AG04450 (cell line): ENCODE measurements at places on chromosomes 12 and 14.
A peak's percentile ranks its signal among the peaks of the same experiment; 100 is the strongest.

DNA sequence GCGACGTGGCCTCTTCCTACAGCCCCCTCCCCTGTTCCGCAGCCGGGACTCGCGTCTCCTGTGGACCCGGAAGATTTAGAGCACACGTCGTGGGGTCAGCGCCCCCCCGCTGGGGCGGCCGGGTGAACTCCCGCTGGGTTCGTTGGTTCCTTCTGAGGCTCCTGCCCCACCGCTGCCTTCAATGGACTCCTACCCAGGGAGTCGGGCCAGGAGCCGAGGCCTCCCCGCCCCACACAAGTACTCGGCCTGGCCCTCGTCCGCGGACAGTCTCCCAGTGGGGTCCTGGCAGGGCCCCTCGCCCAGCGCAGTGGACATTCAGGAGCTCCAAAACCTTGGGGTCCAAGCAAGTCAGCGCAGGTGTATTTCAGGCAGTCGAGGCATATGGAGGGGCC, 1.2 kb downstream of the MMP17 start:
- no peak for DNase-seq

- no peak for DNase-seq
Observed at GRCh38 chr14:76782885-76783566, 21.8 kb downstream of the VASH1 start.

DNA sequence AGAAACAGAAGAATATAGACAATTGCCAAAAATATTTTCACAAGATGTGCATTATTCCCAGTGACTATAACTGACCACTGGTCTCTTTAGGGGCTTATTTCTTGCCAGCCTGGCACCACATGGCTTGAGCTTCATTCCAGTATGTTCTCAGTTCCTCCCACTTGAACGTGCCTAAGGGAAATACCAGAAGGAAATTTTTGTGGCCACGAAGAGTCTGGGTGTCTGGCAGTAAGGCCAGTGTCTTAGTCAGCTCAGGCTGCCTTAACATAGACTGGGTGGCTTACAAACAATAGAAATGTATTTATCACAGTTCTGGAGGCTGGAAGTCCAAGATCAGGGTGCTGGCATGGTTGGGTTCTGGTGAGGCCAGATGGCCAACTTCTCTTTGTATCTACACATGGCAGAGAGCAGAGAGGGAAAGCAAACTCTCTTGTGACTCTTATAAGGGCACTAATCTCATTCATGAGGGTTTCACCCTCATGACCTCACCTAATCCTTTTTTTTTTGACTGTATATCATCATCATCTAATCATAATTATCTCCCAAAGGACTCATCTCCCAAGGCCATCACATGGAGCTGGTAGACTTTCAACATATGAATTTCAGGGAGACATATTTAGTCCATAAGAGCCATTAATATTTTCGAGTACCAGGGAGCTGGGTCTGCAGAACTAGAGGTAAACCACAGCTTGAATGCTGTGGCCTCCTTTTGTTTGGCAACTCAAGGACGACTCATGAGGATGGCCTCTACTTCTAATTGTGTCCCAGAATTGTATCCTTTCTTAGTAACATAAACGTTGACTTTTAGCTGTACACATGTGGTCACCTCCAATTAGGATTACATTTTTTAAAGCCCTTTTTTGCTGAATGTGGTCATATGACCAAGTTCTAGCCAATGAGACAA, 5.1 kb upstream of the SMOC1 start:
- no peak for DNase-seq

DNA sequence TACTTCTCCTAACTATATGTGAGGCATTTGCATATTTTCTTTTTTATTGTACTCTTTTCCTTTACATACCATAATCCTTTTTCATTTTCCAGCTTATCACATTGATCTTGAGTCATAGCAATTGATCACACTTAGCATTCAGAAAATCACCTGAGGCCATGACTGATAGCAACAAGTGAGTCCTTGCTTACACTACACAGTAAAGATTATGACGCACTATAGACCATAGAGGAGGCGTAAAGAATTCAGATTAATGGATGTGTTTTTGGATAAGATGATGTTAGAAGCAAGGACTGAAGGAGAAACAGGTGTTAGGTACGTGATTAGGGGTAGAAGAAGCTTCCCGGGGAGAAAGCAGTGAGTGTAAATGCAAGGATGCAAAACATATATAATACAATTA, 637.7 kb downstream of the ETNK1 start:
- DNase-seq: no peak

- no peak for DNase-seq
Observed at GRCh38 chr12:28799348-28799747, 349.7 kb upstream of the FAR2 start.

- no peak for DNase-seq
Observed at GRCh38 chr14:53151523-53152183, 1.5 kb downstream of the DDHD1 start.

- no peak for DNase-seq
Observed at GRCh38 chr12:27344760-27345159, 12.1 kb downstream of the BMAL2 start.

DNA sequence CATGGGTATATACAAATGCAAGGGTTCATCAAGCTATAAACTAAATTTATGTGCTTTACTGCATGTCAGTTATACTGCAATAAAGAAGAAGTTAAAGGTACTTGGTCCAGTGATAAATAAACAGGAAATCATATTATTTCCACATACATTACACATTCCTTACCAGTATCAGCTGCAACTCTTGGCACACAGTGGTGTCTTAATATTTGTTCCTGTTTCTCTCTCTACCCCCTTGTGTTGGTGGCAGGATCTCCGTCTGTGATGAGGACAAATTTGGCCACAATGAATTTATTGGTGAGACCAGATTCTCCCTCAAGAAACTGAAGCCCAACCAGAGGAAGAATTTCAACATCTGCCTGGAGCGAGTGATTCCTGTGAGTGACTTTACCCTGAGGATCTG, 19.2 kb upstream of the OAS1 start:
- no peak for DNase-seq

DNA sequence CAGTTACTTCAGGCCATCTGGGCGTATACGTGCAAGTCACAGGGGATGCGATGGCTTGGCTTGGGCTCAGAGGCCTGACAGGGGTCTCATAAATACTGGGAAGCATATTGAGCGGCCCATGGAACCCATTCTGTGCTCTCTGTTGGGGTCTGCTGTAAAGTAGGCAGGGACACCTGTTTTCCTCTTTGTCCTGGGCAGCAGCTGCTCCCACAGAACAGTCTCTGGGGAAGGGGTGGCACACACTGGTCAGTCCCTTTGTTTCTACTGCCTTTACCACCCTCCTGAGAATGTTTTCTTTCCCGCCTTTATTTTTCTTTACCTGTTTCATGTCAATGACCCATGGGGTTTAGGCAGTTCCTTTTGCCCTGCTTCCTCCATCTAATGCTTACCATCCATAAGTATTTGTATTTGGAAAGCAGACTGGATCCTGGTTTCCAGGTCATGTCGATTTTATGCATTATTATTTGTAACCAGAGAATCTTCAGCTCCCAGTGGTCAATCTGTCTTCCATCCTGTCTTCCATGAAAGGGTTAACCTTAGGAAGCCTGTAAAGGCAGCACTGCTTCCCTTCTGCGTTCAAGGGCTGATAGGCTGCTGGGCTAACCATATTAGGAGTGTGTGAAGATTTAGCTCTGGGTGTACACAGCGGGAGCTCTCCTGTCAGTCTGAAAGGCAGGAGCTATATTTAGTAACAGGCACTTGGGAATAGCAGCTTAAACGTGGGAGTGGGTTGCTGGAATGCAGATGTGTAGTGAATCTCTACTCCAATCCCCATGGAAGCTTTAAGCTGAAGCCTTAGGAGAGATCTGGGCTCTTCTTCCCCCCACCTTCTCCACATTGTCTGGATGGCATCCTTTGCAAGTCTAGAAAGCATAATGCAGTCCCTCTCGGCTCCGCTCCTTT, 124.0 kb downstream of the DYRK2 start:
- DNase-seq: peak; percentile 43

- DNase-seq: no peak
Observed at GRCh38 chr12:103676893-103677292, 89.8 kb downstream of the STAB2 start.

DNA sequence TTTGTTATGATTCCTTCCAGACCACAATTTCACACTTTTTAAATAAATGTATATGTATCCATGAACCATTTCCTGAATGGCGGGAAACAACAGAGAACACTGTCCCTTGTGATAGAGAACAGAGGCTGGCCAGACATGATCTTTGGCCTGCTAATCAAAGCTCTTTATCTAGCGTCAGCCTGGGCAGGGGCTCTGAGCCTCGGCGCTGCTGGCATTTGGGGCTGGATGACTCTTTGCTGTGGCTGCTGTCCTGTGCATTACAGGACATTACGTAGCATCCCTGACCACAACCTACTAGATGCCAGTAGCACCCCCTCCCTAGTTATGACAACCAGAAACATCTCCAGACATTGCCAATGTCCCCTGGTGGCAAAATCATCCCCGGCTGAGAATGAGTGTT, 77.7 kb downstream of the DNAH10 start:
- no peak for DNase-seq

DNA sequence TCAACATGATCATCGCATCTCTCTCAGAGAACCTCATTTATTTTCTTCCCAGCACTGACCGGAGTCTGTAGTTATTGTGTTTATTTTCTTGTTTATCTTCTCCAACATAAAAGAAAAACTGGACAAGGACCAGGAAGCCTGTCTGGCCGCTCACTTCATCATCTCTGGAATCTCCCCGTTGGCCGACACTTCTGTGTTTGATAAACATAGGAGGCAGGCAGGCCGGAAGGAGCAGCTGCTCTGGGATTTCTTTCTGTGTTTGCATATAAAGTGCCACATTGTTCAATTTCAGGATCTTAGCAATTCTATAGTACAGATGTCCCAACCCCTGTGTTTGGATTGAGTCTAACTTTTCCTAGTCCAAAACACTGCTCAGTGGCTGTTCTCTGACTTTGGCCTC, 53.3 kb downstream of the ACACB start:
- DNase-seq: no peak

- DNase-seq: no peak
Observed at GRCh38 chr12:55957106-55957859, 8.6 kb downstream of the PMEL start.

GRCh38 chr12:77965790-77966189, 135.1 kb downstream of the NAV3 start:
- no peak for DNase-seq

DNA sequence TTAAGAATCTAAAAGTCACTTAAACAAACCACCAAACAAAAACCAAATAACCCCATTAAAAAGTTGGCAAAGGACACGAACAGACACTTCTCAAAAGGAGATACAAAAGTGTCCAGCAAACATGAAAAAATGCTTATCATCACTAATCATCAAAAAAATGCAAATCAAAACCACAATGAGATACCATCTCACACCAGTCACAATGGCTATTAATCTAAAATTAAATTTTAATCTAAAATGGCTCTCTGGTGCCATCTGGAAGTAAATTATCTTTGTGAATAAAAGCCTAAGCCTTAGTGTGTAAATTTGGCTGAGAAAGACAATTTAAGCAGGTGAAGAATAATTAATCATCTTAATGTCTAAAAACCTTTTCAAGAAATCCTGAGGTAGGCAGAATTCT, 204.5 kb upstream of the PPFIA2 start:
- no peak for DNase-seq

- no peak for DNase-seq
Observed at GRCh38 chr12:697481-697880, 34.2 kb upstream of the NINJ2 start.

DNA sequence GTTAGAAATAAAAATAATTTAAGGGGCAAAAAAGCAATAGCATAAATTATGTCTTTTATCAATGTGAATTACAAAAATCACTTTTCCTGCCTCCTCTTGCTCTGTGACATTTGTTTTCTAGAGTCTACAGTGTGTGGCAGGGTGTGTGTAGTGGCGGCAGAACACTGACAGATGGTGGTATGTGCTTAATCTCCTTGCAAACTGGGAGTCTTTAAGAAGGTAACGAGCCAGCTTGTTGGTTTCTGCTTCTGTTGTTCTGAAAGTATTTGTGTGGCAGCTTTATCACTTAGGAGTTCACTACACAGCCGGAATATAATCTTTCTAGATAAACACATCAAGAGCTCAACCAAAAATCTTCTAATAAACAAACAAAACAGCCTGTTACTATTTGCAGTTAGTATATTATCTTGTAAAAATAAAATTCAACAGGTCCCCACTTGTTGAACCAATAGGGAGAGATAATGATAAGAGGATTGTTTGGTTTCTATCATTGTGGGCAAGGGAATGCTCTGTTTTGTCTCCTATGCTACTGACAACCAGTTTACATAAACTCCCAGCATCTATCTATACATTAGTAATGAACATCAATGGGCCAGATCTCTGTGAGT, 13.0 kb downstream of the CDKL1 start:
- no peak for DNase-seq

DNA sequence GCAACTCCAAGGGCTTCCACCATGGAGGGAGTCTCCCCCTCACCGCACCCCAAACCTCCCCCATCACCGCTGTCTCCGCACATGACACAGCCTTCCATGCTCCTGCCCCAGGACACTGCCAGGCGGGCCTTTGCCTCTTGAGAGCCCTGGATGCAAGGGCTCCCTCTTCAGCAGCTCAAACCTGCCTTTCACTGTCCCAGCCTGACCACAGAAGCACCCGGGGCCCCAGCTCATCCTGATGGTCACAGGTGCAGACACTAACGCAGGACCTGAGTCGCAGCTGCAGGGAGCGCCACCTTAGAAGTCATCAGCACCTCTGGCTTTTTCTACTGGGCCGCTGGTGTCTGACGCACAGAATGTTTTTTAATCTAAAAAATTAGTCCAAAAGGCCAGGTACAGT, 54.0 kb downstream of the SYNE3 start:
- DNase-seq: no peak

DNA sequence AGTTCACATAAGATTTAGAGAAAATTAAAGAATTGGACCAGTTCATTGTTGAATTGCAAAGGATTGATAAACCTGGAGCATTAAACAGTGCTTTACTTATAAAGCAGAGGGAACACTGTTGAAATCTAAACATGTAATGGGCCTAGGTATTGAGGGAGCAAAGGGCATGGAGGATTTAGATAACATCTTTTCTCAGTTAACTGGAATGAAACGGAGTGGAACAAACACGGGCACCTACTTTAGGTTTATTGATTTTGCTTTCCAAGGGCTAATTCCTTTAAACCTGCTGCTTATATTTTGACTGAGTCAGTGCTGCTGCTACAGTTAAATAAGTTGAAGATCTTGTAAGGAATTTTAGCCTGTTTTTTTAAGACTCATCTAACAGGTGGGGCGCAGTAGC, 5.6 kb downstream of the EIF4B start:
- no peak for DNase-seq

GRCh38 chr12:116958402-116959197, 47.9 kb downstream of the FBXW8 start:
- DNase-seq: no peak

DNA sequence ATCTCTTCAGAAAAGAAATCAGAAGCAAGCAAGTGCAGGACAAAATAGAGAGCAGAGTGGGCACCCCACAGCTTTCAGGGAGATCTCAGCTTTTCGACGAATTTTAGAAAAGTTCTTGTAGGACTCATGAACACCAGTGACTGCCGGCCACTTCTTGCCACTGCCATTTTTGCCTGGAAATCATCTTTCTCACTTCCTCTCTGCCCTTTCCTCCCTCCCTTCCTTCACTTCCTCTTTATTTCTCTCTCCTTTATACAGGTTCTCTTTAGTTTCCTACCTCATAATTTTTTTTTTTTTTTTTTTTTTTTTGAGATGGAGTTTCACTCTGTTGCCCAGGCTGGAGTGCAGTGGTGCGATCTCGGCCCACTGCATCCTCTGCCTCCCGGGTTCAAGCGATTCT, 185.6 kb downstream of the APAF1 start:
- DNase-seq: no peak

- DNase-seq: no peak
Observed at GRCh38 chr12:73863546-73863945, 674.1 kb upstream of the ATXN7L3B start.
